DMS79 (cell line): ENCODE measurements at places on chromosomes 7 and 10.

DNA sequence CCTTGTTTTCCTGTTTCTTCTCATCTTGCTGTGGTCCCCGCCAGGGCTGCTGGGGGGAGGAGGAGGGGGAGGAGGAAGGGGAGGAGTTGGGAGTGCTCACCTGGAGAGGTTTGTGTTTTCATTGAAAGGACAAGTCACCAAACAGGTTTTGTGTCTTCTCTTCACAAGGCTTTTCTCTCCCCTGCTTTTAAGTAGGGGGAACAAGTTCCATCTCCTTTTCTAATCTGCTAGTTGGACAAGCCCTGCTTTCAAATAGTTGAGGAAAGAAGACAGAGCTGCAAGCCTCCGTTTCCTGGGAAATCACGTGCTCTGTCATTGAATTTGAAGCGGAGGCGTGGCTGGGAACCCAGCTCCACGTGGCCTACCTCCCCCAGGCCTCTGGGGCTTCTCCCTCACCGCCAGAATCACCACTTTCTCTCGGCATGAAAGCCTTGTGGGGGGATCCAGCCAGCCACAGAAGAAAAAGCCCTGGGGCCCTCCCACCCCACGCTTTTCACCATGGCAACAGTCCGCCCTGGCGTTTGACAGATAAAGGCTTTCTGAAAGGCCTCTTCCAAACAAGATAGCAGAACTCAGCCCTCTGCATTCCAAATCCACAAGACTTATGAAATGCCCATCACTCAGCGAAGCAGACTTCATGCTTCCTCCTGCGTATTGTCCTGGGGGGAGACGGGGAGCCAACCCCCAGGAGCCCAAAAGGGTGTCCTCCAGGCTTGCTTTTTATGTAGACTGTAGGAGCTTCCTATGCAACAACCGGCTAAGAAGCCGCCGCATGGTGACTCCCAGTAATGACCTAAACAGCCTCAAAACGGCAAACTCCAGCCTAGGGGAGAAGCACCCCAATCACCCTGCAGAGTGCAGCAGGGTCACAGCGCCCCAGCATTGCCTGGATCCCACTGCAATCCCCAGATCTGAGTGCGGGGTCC lies 51.7 kb downstream of the PROSER2 start:
- DNase-seq = peak; percentile 30

DNA sequence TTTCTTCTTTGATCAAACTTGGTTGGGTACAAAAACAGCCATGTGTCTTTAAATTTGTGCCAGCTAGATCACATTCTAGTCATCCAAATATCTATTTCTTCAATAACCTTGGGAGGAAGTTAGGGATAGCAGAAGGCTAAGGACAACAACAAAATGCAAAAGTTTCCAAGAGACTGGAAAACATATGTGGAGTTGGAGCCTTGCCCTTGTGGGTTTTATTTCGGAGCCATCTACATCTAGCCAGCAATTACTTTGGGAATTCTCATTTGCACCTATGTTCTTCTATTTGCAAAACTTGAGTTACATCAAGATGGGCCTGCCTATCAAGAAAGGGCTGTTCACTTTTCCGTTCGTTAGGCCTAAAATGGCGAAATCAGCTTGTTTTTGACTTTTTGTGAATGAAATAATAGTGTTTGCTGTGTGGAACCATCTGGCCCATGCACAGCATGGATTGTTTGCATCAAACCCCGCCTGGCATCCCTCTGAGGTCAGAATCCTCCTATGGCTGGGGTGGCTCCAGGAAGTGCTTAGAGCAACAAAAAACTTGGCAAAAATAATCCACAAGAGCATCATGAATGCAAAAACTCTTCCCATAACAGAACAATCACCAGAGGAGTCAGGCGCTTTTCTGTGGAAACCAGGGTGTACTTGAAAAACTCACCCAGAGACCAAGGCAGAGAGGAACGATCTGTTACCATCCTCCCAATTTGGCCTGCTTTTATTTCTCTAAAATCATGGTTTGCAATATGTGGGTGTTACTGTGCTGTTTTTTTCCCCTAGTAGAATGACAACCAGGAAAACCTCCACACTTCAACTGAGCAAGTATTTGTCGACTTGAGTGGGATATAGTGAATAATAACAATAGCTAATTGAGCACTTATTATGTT lies 36.2 kb upstream of the XPNPEP1 start:
- DNase-seq = no peak

GRCh38 chr7:3861386-3861785 lies 560.3 kb downstream of the SDK1 start:
- no peak for DNase-seq

DNA sequence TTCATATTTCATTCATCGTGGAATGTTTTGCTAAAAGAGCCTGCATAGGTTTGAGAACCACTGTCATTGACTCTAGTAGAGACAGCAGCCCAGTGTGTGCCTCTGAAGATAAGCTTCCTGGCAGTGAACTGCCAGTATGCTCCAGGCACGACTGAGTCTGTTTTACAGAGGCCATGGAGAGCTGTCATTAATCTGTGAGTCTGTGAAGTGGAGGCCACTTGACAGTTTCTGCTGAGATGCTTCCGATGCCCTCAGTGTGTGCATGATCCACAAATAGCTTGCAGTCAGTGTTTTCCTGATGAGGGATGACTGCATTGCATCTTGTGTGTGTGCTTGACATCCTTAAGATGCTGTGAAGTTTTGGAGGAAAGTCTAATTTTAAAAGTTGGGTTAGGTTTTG lies 162.2 kb downstream of the PFKFB3 start:
- DNase-seq = no peak

DNA sequence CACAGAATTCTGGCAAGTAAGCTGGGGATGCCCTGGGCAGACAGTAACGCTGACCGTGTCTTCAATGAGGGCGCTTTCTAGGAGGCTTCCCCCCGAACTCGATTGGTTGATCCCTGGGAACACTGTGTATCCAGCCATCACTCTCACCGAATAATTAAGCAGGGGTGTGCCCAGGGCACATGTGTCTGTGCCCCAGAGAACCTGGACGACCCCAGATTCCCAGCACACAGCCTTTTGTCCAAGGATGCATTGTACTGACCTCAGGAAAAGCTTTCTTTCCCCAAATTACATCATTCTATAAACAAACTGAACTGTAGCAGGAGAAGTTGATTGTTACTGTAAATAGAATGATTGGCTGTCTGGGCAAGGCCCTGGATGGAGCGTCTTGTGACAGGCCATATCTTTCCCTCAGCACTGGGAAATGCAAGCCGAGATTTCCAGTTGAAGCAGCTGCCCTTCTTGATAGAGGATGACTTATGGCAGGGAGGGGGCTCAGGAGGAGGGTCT lies 6.6 kb upstream of the DEPP1 start:
- DNase-seq = no peak

DNA sequence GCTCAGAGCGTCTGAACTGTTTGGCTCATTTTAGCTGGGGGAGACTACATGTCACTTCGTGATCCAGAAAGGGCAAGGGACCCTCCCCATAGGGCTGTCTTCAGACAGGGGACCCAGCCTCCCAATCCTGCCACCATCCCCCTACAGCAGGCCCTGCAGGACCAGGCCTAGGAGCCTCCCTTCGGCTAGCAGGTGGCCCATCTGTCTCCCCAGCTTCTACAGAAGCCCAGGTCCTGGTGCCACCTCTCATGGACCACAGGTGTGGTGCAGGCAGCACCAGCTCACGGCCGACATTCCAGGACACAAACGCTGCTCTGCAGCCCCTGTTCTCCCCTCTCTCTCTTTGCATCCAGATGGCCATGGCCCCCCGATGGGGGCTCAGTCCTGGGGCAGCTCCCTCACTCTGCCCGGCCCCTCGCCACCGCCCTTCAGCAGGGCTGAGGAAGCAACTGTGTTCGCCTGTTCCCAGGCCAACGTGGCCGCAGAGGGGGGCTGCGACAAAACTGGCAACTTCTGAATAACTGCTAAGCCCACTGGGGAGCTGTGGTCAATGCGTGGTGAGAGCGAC lies 10.3 kb downstream of the TECPR1 start:
- DNase-seq = no peak

- DNase-seq = no peak
Observed at GRCh38 chr10:89419548-89419947, 5.2 kb downstream of the IFIT5 start.

DNA sequence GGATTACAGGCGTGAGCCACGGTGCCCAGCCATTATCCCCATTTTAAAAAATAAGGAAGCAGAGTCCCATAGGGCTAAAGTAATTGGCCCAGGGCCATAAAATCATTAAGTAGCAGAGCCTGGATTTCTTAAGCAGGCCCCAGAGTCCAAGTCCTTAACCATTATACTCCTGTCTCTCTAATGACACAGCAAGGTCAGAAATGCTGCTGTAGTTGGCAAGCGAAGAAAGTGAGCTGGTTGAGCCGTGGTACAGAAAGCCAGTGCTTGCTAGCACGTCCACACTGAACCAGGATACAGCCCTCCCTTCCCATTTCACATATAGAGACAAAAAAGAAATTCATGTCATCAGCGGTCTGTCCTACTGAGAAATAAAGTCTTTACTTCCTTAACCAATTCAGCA lies 562.7 kb downstream of the GALNT17 start:
- DNase-seq = no peak

- DNase-seq = no peak
Observed at GRCh38 chr10:12401466-12401865, 52.1 kb downstream of the CAMK1D start.

- no peak for DNase-seq
Observed at GRCh38 chr10:95391164-95391563, 100.4 kb upstream of the PDLIM1 start.

DNA sequence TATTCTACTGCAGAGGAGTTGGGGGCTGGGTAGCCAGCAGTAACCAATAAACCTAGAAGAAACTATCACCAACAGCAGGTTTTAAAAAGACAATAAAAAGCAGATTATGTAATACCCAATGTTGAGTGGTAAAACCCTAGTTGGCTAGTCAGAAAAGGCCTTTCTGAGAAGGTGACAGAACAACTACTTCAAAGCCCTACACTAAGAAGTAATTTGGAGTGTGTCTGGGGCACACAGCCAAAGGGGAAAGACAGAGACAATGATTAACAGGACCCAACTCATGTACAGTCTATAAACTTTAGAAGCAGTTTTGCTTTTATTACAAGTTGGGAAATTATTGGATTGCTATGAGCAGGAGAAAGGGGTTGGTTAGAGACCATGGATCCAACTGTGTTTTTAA lies 77.2 kb upstream of the TMEM106B start:
- DNase-seq = no peak

DNA sequence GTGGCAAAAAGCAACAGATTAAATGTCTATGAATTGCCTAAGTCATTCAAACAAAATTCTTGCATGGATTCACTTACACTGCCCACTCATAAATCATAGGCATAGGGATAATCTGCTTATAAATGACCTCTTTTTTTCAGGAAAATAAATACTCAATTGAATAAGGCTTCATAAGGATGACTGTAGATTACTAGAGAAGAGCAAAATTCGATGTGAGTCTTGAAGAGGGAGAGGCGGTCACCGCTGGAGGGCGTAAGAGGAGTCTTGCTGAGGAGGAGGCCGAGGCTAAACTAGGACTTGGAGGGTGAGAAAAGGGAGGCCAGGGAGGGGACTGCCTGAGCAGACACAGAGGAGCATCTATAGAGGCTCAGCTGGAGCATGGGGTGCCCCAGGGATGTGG lies 135.4 kb upstream of the RSU1 start:
- DNase-seq = no peak

DNA sequence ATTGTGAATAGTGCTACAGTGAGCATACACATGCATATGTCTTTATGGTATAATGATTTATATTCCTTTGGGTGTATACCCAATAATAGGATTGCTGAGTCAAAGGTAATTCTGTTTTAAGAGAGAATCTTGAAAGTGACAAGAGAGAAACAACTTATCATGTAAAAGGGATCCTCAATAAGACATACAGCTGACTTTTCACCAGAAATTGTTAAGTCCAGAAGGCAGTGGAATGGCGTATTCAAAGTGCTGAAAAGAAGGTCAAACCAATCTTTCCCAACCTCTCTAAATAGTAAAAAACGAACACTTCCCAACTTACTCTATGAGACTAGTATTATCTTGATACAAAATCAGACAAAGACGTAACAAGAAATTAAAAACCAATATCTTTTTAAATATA lies 59.8 kb downstream of the LHFPL3 start:
- DNase-seq = no peak

DNA sequence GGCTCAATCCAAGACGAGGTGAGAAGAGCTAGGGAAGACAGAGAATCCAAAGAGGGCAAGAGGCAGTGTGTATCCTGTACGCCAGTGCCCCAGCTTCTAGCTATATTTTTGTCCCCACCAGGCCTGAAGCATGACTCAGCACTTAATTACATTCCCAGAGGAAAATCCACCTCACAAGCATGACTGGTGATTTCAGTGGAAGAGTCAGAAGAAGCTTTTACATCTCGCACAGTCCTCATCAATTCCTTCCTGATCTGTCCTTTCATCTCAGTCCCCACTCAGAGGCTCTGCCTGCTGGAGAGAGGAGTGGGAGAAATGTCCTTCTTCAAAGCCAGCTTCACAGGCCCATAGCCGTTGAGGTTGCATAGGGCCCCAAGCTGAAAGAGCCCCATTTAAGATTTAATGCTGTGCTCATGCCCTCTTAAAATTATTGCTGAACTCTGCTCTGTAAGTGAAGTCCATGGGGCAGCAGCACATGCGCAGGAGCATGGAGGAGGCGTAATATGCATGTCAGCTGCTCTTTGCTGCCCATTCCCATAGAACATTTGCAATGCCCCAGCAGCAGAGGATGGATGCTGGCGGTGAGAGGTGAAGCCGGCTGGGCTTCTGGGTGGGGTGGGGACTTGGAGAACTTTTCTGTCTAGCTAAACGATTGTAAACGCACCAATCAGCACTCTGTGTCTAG lies 39.0 kb upstream of the AOAH start:
- DNase-seq = no peak

DNA sequence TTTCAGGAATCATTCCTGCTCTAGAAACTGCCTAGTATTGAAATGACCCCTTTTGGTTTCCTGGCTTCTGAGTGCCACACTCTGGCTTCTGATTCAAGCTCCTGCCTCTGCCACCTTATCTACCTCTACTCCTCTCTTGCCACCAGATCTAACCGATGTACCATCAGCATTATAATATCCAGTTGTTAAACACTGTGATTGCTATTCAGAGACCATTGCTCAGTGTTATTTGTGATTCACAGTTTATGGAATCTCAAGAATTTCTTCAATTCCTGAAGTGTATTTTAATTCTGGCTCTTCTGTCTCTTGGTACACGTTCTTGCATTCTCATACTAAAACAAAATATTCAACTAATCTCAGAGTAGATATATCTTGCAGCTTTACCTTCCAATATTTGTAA lies 88.7 kb downstream of the DYNC1I1 start:
- DNase-seq = no peak

- no peak for DNase-seq
Observed at GRCh38 chr7:157662110-157662791, 325.4 kb downstream of the DNAJB6 start.

GRCh38 chr10:102465466-102465865 lies 14.1 kb upstream of the C10orf95 start:
- DNase-seq = no peak

GRCh38 chr7:27140126-27140857 lies 3.2 kb downstream of the HOXA5 start:
- no peak for DNase-seq

- DNase-seq = no peak
Observed at GRCh38 chr7:44062903-44063295, 2.5 kb downstream of the PGAM2 start.
